ENCODE measurements at places on chromosomes 13 and 19.

GRCh38 chr19:1073063-1073955, 6.3 kb downstream of the ARHGAP45 start:
- no peak for DNase-seq

DNA sequence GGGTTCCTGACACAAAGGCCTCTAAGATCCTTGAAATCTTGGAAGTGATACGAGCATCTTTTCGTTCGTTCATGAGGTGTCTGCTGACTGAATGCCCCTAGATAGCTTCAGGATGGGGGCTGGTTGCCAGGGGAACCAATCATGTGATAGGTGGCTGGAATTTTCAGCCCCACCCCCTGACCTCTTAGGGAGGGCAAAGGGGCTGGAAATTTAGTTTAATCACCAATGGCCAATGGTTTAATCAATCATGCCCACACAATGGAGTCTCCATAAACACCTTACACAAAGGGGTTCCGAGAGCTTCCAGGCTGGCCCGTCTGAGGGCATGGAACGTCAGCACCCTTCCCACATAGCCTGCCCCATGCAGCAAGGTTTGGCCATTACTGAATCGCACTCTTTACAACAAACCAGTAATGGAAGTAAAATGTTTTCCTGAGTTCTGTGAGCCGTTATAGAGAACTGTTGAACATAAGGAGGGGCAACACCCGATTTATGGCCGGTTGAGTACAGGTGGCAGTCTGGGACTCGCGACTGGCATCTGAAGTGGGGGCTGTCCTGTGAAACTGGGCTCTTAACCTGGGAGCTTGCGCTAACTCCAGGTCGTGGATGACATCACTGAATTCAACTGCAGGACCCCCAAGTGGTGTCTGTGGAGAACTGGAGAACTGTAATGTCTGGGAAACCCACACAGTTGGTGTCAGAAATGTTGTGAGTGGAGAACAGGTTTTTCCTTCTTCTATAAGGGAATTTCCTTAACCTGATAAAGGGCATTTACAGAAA, 25.6 kb downstream of the MLLT1 start:
- DNase-seq: no peak

DNA sequence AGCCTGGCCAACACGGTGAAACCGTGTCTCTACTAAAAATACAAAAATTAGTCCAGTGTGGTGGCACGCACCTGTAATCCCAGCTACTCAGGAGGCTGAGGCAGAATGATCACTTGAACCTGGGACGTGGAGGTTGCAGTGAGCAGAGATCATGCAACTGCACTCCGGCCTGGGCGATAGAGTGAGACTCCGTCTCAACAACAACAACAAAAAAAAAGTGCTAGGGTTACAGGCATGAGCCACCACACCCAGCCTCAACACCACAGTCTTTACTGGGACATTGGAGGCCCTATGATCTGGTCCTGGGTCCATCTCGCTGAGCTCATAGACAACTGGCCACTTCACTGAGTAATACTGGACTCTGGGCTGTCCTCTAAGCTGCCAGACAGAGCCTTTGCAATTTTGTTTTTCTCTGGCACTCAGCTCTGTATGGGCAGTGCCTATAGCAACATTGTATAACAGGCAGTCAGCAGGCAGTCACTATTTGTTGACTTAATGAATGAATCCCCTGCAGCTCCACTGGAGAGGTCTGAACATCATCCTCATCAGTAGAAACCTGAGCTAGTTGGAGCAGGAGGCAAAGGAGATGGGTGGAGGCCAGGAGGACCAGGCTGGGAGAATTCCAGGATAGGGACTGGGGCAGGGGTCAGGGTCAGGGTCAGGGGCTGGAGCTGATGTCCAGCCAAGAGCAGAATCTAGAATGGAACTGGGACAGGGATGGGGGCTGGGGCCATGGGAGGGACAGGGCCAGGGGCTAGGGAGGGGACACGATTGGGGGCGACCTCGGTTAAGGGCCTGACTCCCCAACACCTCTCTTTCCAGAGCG, 8.1 kb downstream of the BLOC1S3 start:
- DNase-seq: no peak

DNA sequence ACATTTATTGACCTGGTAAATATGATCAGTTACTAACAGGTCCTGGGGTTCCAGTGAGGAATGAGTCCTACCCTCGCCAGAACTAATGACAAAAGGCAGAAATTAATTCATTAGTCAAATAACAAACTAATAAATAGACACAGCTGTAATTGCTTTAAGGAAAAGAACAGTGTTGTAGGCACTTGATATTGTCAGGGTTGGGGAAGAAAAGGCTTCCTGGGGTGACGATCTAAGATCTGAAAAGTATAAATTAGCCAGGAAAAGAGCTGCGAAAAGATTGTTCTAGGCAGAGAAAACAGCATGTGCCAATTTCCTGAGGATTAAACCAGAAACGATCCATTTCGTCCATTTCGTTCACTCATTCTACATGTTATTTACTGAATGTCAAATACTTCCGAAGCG, 670 bp upstream of the CHAF1A start:
- DNase-seq: no peak

DNA sequence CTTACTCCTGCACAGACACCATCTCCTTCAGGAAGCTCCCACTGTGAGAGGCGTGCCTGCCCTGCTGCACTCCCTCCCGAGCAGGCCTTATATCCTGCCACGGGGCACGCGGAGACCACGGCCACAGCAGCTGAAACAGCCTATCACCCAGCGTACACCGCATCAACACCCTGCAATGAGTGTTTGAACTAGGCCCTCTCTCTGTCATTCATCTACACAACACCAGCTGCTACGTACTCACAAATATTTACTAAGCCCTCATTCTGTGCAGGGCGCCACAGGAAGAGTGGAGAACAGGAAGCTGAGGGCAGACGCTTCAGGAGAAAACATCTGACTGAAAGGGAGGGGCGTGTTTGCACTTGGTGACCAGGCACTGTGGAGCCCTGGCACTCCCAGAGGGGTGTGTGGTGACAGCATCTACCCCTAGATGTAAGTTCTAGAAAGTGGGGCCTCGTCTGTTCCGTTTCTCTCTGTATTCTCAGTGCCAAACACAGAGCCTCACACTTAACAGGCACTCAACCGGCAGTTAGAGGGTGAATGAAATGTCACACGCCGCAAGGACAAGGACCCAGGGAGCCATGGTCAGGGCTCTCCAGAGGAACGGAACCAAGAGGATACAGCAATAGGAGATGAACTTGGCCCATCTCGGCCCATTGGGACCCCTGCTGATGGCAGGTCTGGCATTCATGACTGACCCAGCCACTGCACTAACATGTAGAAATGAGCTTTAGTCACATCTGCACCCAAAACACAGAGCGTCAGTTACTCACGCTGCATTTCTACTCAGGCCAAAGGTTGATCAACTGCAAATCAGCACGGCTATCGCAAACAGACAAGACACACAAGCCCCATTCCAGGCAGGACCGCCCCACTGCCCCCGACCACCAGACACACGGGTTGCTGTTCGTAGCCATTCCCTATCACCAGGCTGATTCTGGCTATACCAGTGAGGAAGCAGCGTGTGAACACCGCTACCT, 15.7 kb downstream of the RANBP3 start:
- DNase-seq: no peak

DNA sequence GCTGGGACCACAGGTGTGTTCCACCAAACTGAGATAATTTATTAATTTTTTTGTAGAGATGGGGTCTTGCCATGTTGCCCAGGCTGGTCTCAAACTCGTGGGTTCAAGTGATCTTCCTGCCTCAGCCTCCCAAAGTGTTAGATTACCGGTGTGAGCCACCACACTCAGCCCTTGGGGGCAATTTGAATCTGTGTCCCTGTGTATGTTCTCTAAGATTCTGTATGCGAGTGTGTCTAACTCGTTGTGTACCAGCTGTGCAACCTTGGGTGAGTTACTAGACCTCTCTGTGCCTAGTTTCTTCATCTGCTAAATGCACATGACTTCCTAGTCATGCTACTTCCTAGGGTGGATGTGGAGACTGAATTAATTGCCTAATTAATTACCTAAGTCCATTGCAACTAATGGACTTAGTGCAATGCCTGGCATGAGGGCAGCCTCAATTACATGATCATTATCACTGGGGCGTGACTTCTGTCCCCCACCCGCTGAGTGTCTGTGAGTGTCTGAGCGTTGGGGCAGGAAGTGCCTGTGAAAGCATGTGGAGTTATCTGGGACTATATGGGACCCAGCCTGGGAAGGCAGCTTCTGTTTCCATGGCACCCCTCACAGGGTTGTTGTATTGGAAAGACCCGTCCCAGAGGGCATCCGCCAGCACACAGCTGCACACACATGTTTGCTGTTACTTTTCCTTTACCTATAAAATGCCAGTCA, 1.8 kb upstream of the NCCRP1 start:
- DNase-seq: no peak

DNA sequence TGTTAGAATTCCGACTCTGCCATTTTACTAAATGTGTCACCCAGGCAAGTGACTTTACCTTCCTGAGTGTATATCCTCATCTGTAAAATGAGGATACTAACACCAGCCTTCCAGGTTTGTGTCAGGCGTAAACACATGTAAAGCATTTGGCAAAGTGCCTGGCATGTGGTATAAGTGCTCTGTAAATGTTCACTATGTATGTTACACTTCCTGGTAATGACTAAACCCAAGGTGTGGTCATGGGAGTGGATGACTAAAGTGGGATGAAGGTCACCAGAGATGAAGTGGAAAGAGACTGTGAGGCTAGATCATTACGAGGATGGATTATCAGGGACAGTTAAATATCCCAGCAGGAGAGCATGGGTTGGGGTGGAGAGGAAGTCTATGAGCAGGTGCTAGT, 25.6 kb downstream of the DEDD2 start:
- no peak for DNase-seq

- no peak for DNase-seq
Observed at GRCh38 chr19:50928831-50929230, 17.6 kb upstream of the KLK4 start.

- DNase-seq: no peak
Observed at GRCh38 chr13:40152145-40152544, 496.7 kb downstream of the COG6 start.

- DNase-seq: no peak
Observed at GRCh38 chr13:76953968-76954367, 5.7 kb downstream of the ACOD1 start.

DNA sequence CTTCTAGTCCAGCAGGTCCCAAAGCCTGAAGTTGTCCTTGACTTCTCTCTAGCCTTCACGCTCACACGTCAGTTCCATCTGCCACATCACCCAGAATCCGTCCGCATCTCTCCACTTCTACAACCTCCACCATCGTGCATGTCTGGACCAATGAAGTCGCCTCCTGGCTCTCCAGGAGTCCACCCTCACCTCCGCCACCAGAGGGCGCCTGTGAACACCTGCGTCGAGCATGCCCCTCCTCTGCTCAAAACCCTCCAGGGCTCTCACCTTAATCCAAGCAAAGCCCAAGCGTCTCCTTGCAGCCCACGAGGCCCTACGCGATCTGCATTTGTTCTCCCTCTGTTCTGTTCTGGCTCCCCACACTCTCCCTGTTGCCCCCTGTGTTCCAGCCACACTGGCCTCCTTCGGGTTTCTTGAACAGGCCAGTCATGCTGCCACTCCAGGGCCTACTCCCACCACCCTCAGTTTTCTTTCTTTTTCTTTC, 3.7 kb downstream of the USHBP1 start:
- peak; percentile 83 for DNase-seq

DNA sequence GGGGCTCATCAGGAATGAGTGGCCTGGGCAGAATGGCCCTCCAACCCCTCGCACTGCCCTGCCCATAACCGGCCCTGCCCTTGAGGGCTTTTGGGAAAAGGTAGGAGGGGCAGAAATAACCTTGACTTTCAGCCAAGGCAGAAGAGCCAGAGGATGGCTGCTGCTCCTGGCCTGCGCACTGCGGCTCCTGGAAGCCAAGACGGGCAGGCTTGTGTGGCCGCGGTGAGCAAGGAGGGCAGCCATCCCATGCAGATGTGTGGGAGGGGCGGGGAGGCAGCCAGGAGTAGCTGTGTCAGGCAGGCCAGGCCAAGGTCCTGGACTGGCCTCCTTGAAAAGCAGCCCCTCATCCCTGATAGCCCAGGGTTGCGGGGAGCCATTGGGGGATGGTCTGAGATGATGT, 57.6 kb upstream of the URI1 start:
- no peak for DNase-seq

DNA sequence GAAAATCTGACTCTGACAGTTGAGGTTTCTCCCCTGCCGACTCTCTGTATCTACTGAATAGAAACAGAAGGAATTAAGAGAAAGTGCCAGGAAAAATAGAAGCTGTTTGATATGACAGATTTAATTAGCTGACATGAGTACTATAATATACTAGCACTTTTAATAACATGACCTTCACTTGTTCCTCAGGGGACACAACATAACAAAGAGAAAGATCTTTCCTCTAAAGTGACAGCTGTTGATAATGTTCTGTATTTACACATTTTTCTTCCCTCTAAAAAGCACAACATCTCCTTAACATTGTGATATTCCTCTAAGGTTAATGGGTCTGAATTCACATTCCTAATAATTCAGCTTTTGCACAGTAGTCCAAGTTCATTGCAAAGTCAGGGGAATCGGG, 1136.0 kb downstream of the PCDH17 start:
- no peak for DNase-seq
